ENCODE measurements at places on chromosomes 4 and X. TPM values are rescaled to one million over a fixed set of nuclear protein-coding genes. Genes with fewer than 3 reads are reported as not detected.

TMEM47 gene
- 90.9 TPM for polyA plus RNA-seq

GAGE2A gene
- not detected for polyA plus RNA-seq

VCX3A gene
- not detected for polyA plus RNA-seq

GAGE12F gene
- polyA plus RNA-seq, result not detected

DLG3 gene
- polyA plus RNA-seq, result 5.0 TPM

TMEM192 gene
- polyA plus RNA-seq, result 14.4 TPM

SYNPO2 gene
- polyA plus RNA-seq, result 155 TPM

GABRG1 gene
- polyA plus RNA-seq, result not detected

XKRX gene
- polyA plus RNA-seq, result not detected

PAGE4 gene
- polyA plus RNA-seq, result not detected

MSX1 gene
- 2.0 TPM for polyA plus RNA-seq

ZNF185 gene
- polyA plus RNA-seq, result 6.0 TPM

CXCL9 gene
- polyA plus RNA-seq, result 0.06 TPM

PDCL2 gene
- not detected for polyA plus RNA-seq

SSX2 gene
- polyA plus RNA-seq, result not detected

GPR119 gene
- not detected for polyA plus RNA-seq

EVC2 gene
- polyA plus RNA-seq, result 4.0 TPM

TMEM35A gene
- polyA plus RNA-seq, result 1.5 TPM

- DNase-seq, result no peak
These were observed 19.8 kb upstream of the FAM193A start for GRCh38 chr4:2516635-2517034.

- no peak for DNase-seq
These were observed 177.0 kb upstream of the RASGEF1B start for GRCh38 chr4:81648576-81649275.

DNA sequence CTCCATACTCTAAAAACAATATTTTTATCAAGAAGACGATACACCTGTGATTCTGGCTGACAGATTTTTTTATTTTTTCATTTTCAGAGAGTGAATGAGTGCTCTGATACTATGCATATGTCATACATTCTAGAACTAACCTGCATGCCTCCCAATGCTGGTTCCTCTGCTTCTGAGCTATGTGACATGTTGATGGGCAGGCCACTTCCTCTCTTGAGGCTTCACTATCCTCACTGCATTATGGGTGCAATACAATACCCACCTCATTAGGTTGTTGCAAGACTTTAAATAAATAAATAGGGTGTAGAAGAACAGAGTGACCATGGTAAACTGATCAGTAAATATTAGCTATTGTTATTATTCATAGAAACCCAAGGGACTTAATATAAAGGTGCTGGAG is 408.3 kb downstream of the HNRNPD start:
- no peak for DNase-seq

GRCh38 chr4:6991249-6991648 is 51.9 kb upstream of the TADA2B start:
- no peak for DNase-seq

- DNase-seq, result no peak
These were observed 70.8 kb downstream of the PTPN13 start for GRCh38 chr4:86664959-86665358.

DNA sequence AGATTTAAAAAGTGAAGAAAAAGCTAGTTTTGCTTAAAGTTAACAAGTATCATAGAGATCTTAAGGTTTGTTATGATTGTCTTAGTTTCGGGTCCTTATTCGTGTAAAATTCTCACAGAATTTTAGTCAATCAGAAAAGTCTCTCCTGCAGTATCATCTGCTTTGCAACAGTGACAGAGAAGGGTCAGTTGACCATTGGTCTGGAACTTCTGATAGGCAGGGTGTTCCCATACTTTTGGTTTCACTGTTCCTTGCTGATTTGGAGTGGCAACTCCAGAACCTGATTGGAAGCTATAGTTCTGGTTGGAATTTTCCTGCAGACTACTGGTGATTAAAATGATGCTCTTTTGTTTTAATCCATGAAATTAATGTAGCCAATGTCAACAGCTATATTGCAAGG is 1.8 kb downstream of the IL15 start:
- no peak for DNase-seq

- DNase-seq, result no peak
These were observed 387.5 kb upstream of the FTHL17 start for GRCh38 chrX:31459361-31459760.

DNA sequence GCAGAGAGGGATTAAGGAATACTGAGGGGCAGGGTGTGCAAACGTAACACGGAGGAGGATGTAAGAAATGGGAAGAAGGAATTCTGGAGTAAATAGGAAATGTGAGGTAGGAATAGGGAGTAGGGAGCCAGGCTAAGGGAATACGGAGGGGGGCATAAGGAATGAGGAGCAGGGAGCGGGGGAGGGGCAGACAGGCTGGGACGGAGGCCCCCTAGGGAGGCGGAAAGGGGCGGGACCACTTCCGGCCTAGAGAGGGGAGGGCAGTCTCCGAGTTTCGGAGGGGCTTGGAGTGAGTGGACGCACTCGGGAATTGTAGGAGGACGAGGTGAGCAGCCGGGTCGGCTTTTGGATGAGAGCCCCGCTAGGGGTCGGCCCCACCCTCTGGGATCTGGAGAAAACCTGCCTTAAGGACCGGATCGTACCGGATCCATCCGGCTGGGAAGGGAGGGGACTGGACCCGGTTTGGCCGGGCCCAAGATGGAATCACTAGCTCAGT is 612 bp downstream of the MAGED2 start:
- peak; percentile 84 for DNase-seq

GRCh38 chrX:45824471-45824870 is 623.8 kb upstream of the DIPK2B start:
- no peak for DNase-seq

GRCh38 chrX:123172869-123173268 is 11.2 kb upstream of the GRIA3 start:
- DNase-seq, result no peak

GRCh38 chr4:47531241-47531953 is 46.3 kb downstream of the ATP10D start:
- DNase-seq, result no peak

GRCh38 chrX:74248889-74249288 is 55.1 kb upstream of the ZCCHC13 start:
- no peak for DNase-seq

GRCh38 chrX:112851806-112852205 is 11.2 kb upstream of the AMOT start:
- no peak for DNase-seq

GRCh38 chr4:96186593-96186992 is 346.7 kb downstream of the PDHA2 start:
- no peak for DNase-seq

GRCh38 chr4:39770969-39771724 is 73.2 kb downstream of the UBE2K start:
- DNase-seq, result no peak

DNA sequence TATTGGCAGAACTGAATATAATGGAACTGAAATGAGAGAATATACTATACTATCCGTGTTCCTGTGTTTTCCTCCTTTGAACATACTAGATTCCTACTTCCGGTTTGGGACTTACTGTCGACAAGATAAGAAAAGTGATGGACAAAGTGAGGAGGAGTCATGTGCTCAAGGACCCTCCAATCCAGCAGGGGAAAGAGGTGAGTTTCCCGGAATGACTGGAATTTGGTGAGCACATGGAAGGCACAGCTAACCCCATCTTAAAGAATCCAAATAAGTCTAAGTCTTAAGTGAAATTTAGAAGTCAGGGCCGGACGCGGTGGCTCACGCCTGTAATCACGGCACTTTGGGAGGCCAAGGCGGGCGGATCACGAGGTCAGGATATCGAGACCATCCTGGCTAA is 36.6 kb upstream of the SH3D19 start:
- no peak for DNase-seq

GRCh38 chr4:69078852-69079251 is 17.4 kb upstream of the UGT2B7 start:
- no peak for DNase-seq

DNA sequence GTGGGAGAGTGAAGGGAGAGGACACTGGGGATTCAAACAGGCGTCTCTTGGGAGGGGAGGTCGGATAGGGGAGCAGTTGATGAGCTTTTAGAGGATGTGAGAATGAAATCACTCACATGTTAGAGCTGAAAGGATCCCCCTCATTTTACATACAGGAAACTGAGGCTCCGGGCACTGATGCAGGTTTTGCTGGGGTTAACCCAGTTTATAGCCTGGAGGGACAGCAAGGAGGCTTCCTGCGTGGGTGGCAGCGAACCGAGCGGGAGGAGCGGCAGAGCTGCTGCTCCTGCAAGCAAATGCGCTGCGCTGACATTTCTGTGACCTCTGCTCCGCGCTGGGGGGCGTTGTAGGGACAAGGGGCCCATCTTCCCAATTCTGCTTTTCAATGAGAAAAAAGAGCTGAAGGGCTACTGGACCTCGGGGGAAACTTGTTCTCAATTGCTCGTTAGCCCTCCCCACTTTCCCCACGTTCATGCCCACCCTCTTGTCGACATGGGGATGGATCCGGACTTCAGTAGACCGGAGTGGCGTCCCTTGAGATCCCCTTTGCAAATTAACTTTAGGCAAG is 1.2 kb upstream of the NEUROG2 start:
- DNase-seq, result no peak

GRCh38 chrX:87017210-87017609 is 500.4 kb upstream of the KLHL4 start:
- no peak for DNase-seq

DNA sequence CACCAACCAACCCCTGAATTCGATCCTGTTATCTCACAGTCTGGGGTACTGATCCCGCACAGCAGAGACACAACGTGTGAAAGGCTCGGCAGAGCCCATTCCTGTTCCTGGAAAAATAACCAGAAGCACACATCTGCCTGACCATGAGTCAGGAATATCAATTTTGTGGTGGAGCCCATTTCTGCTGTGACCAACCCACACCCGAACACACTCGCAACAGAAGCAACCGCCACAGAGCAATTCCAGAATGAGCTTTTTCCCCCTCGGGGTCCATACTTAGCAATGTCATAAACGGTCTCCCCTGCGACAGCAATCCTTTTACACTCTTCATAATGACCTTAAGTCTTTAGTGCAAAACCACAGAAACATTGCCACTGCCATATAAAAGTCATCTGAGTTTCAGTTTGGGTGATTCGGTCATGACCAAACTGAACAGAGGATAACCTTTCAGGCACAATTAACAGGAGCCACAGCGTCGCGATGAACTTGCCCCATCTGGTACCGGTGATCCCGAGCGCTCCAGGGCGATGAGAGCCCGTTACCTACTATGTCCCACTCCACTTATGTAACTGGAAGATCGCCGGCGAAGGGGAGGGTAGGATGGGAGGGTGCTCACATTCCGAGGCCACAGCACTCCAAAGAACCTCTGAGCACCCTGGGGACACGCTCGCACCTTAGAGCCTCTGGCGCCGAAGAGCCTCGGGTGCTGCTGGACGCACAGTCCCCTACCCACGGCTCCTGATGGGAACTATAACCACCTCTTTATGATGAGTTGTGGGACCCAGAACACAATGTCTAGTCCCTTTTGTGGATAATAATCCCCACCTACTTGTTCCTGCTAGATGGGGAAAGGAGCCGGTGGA is 1.1 kb downstream of the MECP2 start:
- DNase-seq, result no peak

DNA sequence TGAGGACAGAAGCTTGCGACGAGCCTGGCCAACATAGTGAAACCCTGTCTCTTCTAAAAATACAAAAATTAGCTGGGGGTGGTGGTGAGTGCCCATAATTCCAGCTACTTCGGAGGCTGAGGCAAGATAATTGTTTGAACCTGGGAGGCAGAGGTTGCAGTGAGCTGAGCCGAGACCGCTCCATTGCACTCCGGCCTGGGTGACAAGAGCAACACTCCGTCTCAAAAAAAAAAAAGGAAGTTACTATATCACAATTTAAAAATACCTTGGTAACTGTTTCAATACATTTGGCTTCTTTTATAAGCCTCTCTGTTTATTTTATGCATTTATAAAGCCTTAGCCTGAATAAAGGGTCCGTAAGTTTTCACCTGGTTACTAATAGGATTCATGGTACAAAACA is 46.6 kb upstream of the CHRNA9 start:
- DNase-seq, result no peak

All from hindlimb muscle (tissue), 1 donor.